Activated CD4-positive, CD25-positive, alpha-beta regulatory T cell treated with anti-CD3 and anti-CD28 coated beads, Interleukin-2, amount 50 U/mL, for 16 hours (primary cell): ENCODE measurements at places on chromosomes 13 and 19.

DNA sequence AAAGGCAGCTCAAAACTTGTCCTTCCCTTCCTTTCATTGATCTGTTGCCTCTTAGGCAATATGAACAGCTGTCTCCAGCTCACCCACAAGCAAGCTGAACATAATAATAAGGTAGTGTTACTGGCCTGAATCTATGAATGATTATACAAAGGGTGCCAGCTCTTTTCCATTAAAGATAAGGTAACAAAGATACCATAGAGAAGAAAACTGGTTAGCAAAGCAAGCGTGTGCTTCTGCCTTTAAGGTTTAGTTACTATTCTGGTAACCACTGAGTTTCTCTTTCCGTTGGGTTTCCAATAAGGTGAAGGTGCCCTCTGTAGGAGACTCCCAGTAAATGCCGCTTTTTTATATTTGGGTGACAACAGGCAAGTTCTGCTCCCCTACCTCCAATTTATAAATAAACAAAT lies 12.1 kb upstream of the DACH1 start:
- no peak for DNase-seq

- no peak for DNase-seq
These were observed 21.2 kb downstream of the PCID2 start for GRCh38 chr13:113187263-113187669.

- no peak for DNase-seq
These were observed 49.4 kb upstream of the TNFSF11 start for GRCh38 chr13:42524487-42525034.

DNA sequence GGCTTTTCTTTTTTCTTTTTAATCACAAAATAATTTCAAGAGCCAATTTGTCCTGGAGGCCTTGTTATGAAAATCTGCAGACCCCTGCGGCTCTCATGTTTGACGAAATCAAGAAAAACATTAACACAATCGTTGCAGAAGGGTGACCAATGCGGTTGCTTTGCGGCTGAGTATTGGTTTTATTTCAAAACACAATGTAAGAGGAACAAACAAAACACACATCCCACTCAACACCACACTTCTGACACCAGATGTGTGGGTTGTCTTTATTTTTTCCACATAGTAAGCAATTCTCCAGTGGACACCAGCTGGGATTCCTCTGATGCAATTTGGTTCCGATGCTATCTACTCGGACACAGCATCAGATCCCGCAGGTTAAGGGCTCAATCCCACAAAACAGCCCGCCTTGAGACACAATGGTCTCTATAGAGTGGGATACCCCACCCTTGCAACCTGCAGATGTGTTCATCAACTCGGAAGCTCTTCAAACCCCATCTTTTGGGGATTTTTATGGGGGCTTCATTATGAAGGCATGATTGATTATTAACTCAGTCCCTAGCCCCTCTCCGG lies 21.9 kb upstream of the CCDC124 start:
- no peak for DNase-seq

DNA sequence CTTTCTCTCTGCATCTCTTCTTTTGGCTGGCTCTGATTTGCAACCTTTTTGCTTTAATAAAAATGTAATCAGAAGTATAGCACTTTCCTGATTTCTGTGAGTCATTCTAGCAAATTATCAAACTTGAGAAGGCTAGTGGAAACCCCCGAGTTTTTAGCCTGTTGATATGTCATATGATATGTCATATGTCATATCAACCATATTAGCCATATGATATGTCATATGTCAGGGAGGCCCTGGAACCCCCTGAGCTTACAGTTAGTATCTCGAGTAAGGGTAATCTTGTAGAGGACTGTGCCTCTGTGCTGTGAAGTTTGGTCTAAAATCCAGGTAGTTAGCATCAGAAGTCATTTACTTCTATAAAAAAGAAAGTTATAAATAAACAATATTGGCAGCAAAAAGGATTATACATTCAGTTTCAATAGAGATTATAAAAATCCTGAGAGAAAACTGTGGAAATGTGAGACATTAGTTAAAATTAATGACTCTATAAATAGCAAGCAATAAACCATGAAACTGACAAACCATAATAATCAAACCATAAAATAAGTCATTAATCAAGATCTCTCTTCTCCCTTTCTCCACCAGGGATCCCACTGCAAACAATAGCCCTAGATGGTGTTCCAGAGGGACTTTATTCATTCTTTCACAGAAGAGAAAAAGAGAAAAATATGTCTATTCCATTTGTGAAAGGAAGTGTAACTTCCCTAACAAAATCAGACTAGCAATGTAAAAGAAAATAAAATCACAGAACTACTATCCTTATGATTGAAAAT lies 167.4 kb downstream of the NALCN start:
- DNase-seq = no peak

GRCh38 chr19:3586127-3586626 lies 899 bp downstream of the GIPC3 start:
- no peak for DNase-seq

- DNase-seq = no peak
These were observed 212.2 kb downstream of the SUCLA2 start for GRCh38 chr13:47788844-47789243.

DNA sequence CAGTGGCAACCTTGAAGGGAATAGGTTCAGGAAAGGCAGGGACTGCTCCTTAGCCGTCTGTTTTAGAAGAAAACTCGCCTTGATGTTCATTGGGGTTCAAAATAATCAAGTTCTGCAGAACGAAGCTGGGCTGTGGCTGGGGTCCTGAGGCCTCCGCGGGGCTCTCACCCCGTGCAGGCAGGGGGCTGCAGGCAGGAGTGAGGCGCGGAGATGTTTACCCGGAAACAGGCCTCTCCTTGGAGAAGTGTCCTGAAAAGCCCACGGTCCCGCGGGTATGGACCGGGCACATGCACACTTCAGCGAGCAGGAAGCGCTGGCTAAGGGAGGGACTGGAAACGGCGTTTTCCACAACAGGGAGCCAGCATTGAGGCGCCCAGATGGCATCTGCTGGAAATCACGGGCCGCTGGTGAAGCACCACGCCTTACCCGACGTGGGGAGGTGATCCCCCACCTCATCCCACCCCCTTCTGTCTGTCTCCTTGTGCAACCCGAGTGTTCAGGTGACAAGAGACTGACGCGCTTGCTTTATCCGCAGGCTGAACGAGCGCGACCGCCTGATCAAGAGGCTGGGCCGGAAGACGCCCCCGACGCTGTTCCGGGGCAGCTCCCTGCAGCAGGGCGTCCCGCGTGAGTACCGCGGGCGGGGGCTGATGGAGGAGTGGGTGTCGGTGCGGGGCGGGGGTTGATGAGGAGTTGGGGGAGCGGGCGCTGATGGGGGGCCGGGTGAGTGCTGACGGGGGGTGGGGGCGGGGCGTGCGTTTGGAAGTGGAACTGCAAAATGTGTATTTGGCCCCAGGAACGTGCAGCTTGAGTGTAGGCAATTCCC lies 39.6 kb downstream of the SHISA2 start:
- DNase-seq = peak; percentile 5

DNA sequence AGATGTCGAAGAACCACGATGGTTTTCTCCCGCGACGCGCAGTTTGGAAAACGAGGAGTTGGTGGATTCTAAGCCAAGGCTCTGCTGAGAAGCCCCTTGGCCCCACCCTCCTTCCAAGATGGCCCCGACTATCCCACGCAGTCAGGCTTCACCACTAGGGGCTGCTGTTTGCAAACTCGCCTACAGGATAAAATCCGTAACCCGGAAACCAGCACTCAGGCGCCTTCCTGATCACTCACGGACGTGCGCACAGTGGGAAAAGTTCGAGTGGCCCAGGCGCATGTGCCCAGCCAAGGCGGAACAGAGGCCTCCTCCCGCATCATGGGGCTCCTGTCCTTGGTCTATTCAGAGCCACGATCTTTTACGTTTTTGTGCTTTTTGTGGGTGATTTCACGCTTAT lies 19.2 kb upstream of the UQCR11 start:
- no peak for DNase-seq

GRCh38 chr13:24216176-24216575 lies 55.7 kb downstream of the SPATA13 start:
- DNase-seq = no peak
